ENCODE measurements at places on chromosomes 11 and 22.

GRCh38 chr11:35641171-35641897 lies 21.2 kb upstream of the TRIM44 start:
- no peak for DNase-seq

DNA sequence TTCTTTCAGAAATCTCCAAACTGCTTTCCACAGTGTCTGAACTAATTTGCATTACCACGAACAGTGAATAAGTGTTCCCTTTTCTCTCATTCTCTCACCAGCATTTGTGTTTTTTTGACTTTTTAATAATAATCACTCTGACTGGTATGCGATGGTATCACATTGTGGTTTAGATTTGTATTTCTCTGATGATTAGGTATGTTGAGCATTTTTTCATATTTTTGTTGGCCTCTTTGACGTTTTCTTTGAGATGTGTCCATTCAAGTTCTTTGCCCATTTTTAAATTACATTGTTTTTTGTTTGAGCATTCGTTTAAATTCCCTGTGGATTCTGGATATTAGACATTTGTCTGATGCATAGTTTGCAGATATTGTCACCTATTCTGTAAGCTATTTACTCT lies 1639.6 kb upstream of the TENM4 start:
- no peak for DNase-seq

DNA sequence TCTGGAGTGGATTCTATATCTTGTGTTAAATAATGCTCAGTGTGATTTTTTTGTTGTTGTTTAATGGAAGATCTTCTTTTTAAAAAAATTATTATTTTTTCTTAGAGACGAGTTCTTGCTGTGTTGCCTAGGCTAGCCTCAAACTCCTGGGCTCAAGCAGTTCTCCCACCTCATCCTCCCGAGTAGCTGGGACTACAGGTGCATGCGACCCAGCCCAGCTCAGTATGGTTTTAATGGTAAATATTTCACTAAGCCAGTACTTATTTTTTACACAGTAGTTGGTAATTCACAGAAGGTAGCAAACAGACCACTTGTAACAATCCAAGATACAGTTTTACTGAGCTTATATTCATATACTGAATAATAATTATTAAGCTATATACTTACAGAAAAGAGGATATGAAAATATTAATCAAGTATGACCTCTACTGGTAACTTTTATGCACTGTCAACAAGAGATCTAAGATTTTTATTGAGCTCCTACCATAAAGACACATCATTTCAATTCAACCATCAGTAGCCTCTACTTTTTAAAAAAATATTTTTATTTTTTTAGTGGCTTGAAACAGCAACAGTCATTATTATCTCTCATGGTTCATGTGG lies 6.1 kb upstream of the CD59 start:
- DNase-seq, result peak; percentile 10

GRCh38 chr11:113806406-113806805 lies 26.8 kb downstream of the CLDN25 start:
- no peak for DNase-seq

GRCh38 chr11:33898957-33899356 lies 7.1 kb upstream of the LMO2 start:
- no peak for DNase-seq

DNA sequence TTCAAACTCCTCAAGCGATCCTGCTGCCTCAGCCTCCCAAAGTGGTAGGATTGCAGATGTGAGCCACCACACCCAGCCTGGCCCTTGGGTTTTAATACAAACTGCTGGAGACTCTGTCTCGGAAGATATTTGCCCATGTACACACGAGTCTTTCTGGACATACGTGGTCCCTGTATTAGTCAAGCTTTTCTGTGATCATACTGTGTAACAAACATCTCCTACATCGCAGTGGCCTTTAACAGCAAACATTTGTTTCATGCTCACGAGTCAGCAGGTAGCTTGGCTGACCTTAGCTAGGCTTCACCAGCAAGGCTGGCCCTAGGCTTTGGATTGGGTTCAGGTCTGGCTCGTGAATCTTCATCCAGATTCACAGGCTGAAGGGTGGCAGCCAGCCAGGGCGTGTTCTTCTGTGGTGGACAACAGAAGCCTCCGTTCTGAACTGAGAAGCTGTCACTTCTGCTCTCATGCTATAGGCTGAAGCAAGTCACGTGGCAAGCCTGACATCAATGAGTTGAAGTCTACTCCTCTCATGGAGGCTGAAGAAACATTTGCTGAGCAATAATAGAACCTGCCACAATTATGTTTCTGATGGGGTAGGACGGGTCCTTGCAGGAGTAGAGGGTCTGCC lies 8.8 kb downstream of the KIAA1671 start:
- no peak for DNase-seq

DNA sequence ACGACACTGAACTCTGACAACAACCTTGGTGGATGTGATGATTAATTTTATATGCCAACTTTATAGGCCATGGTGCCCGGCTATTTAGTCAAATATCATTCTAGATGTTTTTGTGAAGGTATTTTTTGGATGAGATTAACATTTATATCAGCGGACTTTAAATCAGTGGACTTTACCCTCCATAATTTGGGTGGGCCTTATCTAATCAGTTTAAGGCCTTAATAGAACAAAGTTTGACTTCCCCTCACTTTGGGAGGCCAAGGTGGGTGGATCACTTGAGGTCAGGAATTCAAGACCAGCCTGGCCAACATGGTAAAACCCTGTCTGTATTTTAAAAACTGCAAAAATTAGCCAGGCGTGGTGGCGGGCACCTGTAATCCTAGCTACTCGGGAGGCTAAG lies 4.0 kb downstream of the PRCP start:
- DNase-seq, result no peak

DNA sequence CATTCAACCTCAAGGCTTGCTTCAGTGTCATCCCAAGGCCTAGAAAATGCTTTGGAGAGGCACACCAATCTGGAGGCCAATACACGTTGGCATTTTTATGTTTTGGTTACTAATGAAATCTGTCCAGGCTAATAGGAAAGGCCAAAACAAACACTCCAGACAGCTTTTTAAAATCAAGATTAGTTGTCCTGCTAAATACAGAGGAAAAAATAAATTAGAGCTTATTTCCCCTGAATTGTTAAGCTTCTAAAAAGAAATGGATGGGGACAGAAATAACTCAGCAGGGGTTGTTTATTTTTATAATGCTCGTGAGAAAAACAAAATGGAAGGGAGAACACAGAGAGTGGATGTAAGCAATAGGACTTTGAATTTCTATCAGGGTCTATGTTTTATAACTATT lies 438.5 kb upstream of the LRRC4C start:
- DNase-seq, result no peak

- DNase-seq, result no peak
These were observed 1145.1 kb downstream of the LRRC4C start for GRCh38 chr11:40314327-40314726.

DNA sequence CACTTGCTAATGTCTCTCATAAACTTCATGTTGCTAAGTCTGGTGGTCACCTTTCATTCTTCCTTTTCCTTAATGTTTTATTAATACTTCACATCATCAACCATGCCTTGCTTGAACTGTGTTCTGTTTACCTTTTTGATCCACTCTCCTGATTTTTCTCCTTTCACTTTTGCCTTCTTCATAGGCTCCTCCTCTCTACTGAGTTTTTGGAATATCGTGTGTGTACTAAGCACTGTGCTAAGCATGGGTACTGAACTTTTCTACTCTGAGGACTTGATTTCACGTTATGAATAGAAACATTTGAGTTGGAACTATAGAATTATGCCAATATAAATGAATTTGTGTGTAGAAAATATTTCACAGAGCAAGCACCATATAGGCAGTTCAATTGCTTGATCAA lies 90.6 kb downstream of the ATM start:
- DNase-seq, result no peak

GRCh38 chr22:44369293-44369661 lies 56.5 kb upstream of the SHISAL1 start:
- DNase-seq, result no peak

- DNase-seq, result no peak
These were observed 57.4 kb downstream of the LINC01488 start for GRCh38 chr11:69538854-69539253.

GRCh38 chr11:80435345-80435744 lies 994.5 kb upstream of the TENM4 start:
- no peak for DNase-seq

GRCh38 chr22:27786291-27786932 lies 15.1 kb downstream of the MN1 start:
- DNase-seq, result no peak

DNA sequence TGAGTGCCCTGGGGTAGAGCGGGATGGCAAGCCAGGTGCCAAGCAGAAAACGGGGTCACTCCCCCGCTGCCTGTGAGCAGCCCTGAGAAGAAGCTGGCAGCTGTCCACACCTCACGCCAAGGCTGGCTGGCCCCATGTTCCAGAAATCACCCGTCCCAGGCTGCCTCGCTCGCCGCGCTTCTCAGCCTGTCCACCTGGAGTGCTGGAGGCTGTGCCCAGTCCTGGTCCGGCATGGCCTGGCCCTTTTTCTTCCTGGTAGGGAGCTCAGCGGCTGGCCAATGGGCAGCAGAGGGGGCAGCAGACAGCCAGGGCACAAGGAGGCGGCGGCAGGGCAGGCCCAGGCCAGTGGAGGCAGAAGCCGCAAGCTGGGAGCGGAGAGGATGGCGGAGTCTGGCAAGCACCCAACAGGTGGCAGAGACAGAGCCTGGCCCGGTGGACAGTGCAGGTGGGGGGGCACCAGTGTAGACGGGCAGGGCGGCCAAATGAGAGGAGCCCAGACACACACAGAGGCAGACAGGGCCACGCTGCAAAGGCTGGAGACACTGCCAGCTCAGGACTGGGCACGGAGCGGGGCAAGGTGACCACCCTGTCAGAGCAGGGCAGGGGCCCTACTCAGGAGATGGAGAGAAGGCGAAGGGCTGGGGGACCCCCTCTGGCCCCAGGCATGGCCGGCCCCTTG lies 37.2 kb upstream of the TH start:
- DNase-seq, result peak; percentile 25

GRCh38 chr11:74221816-74222215 lies 50.7 kb downstream of the PPME1 start:
- no peak for DNase-seq

DNA sequence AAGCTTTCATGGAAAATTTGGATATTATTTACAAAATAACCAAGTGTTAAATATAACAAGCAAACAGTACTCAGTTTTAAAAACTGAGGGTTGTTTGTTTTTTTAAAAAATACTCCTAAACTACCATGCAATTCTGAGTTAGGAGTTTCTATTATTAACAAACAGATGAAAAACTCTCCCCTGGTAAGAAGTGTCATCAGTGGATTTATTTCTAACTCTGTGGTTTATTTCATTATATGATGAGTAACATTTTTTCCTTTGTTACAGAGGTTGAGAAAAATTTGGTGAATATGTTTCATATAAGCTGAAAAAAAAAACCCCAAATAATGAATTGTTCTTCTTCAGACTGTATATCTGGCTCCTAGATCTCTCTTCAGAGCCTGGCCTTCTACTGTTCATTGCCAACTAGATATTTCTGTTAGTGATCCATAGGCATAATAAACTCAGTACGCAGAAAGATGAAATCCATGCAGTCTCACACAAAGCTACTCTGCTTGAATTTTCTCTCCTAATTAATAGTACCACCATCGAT lies 29.4 kb upstream of the PDE3B start:
- DNase-seq, result no peak

- DNase-seq, result peak; percentile 68
These were observed 140.0 kb downstream of the NECTIN1 start for GRCh38 chr11:119589001-119589400.

- no peak for DNase-seq
These were observed 60.8 kb upstream of the SC5D start for GRCh38 chr11:121231576-121232278.

DNA sequence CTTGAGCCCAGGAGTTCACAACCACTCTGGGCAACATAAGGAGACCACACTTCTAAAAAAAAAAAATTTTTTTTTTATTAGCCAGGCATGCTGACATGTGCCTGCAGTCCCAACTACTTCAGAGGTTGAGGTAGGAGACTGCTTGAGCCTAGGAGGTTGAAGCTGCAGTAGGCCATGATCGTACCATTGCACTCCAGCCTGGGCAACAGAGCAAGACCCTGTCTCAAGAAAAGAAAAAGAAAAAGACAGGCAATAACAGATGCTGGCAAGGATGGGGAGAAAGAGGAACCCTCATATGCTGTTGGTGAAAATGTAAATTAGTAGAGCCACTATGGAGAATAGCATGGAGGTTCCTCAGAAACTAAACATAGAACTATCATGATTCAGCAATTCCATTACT lies 64.8 kb downstream of the PAK1 start:
- no peak for DNase-seq

GRCh38 chr11:21641869-21642268 lies 551.0 kb upstream of the ANO5 start:
- no peak for DNase-seq

DNA sequence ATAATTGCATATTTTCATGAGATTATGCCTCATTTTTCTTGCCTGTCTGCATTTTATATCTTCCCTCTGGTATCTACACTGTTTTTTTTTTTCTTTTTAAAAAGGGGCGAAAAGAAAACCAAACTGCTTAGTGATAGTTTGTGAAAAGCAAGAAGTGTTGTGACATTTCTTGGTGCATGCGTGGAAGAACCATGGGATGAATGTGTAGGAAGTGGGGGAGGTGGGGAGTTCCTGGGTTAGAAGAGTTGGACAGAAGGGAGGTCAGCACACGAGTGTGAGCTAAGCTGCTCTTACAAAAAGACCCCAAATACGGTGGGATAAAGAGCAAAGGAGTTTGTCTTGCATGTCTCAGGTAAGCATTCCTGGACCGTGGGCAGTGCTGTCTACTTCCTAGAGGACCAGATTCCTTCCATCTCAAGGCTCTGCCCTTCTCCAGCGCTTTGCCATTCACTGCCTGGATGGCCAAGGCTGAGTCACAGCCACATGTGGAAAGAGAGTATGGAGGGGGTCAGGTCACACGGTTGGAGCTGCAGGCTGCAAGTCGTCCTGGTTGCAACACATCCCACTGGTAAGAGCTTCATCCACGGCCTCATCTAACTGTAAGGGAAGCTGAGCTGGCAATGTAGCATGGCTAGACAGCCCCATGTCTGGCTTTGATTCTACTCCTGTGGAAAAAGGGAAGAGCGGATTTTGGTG lies 300.6 kb downstream of the DDX10 start:
- DNase-seq, result no peak

- no peak for DNase-seq
These were observed 832 bp upstream of the NAP1L4 start for GRCh38 chr11:2992997-2993325.

GRCh38 chr11:954392-955153 lies 28.9 kb downstream of the AP2A2 start:
- no peak for DNase-seq

DNA sequence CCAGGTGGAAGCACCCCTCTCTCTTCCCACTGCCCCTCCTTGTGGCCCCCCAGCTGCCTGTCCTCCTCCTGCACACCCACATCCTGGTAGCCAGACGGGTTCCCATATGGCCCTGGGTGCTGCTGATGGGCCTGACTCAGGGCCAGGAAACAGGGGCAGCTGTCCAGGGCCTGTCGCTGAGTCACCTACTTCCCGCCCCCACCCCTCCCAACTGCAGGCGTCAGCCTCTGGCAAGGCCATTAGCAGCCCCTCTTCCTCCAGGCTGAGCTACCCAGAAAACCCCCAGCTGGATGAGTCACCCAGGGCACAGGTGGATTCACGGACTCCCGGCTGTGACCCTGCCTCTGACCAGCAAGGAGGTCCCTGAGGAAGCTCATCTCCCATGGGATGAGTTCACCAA lies 6.9 kb upstream of the GAL start:
- DNase-seq, result no peak
